ENCODE measurements at places on chromosomes 3 and 15.

DNA sequence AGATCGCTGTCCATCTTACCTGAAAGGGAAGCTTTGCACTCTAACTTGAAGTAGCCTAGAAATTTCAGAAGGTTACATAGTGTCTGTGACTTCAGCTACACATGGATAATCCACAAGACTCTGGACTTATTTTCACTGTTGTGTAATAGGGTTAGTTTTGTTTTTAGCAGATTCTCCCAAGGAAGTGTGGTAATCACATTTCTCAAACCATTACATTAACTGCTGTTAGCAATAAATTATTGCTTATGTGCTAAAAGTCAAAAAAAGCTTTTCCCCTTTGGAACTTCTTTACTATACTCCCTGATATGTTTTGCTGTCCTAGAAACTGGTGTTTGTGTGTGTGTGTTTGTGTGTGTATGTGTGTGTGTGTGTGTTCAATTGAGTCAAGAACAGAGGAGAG is 351.8 kb upstream of the TPRG1 start:
- DNase-seq = peak; percentile 74

GRCh38 chr3:37068031-37068430 is 74.7 kb downstream of the MLH1 start:
- DNase-seq = no peak

- no peak for DNase-seq
Measured at GRCh38 chr15:60416484-60416883, 18.7 kb upstream of the ANXA2 start.

DNA sequence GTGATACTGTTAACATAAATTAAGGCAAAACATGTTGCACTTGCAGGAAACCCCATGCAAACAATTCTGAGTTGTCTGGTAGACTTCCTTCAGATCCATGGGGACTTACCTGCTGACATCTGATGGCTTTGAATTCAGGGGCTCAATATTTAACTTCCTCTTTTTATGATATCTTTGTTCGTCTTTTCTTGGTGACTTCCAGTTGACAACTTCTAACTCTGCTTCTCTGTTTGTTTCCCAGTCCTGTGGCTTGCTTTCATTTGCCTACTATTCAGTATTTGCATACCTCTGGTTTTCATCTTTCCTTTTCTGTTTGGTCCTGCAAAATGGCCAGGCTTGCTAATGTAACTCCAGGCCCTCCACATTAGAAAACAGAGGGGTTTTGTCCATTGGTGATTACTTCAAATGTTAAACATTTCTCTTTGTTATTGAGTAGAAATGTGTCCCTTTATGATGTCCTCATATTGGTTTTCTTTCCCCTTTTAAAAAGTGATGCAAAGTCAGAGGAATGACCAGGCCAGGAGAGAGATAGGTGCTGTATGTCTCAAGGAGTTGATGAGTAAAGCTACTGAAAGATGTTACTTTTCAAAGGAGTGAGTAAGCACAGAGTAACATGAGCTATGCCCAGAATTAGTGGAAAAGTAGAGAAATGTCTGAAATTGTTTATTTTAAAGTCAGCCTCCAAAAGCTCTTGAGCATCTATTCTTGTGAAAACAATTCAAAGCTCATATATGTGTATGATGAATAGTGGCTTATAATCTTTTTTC is 335.9 kb downstream of the LPP start:
- peak; percentile 64 for DNase-seq

DNA sequence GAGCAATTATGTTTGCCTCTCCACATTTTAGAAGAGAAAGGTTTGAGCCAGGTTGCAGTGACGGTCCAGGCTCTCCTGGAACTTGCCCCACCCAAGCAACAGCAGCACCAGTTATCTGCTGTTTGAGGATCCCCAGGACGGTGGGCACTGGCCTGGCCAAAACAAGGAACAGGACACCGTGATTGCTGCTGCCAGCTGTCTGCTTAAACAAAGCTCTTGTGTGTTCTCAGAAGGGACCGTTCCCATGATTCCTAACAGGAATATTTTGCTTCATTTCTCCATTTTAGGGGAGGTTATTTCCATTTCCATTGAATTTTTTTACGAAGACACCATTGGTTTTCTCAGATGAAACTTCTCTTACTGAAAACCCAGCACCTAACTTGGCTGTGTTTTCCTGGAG is 66.4 kb upstream of the RPL35A start:
- DNase-seq = no peak

DNA sequence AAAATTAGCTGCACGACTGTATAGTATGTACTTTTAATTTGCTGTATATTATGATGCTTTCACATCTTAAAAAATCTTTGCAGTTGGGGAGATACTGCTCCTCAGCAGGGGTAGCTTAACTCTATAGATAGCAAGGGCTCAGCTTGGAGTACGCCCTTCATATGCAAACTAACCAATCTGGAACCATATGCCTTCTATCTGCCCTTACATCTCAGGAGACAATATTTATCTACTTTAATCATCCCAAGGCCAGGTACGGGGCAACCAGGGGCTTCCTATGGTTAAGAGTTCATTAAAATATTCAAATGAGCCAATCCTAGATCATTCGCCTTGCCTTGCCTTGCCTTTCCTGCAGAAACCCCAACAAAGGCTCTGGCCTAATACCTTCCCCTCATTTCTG is 204.1 kb upstream of the ZBTB20 start:
- no peak for DNase-seq

DNA sequence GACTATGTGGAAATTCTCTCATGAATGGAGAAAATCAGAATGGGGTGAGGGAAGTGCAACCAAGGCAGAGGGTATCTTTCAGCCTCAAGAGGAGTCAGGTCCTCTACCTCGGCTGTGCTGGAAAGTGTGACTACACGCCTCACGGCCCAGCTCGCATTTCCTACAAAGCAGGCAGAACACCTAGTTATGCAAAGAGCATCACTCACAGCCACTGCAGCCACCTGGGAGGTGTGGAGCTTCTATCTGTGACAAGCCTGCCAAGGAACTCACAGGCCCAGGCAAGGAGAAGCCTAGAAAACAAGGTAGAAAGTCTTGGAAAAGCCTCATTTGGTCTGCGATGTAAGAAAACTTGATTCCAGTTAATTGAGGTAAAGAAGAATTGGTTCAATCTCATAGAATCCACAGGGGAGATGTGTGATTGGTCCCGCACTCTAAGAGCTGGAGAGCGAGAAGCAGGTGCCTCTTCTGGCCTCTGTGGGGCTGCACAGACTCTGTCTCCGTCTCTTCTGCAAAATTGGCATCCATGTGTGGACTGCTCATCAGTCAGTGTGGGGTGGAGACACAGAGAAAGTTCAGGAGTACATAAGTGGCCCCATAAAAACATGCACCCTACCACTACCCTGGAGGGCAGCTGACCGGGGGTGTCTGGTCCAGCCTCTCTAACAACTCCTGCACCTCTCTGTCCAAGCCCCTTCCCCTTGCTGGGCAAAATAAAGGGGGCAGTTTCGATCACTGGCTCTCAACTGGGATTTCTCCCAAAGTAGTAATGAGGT is 76.8 kb downstream of the TAMM41 start:
- DNase-seq = no peak

DNA sequence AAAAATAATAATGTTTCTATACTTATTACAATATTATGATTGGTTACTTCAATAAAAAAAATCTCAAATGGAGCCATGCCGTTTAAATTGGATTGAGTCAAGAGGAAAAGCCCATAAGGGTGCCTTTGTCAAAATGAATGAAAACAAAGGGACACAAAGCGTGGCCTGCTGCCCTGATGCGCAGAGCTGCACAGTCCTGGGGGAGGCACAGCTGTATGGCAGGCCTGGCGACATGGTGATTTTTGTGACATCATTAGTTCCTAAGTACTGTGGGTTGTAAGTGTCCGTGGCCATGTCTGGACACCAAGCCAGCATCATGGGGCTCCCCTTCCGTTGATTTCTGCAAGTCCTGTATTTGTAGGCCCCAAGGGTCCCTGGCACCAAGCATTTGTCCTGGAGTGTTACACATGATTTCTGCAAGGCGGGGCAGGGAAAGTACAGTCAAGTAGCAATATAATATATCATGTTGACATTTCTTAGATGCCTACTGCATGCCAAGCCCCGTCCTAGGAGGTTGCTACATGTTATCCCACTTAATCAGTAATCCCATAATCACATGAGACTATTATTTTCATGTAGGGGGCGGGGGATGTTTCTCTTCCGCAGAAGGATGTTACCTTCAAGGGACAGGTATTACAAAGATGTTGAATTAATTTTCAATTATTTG is 59.7 kb downstream of the GHSR start:
- no peak for DNase-seq
